Fibroblast of lung (primary cell): ENCODE measurements at places on chromosomes 7 and 10. TPM values are rescaled to one million over a fixed set of nuclear protein-coding genes. Genes with fewer than 3 reads are reported as not detected.

DNA sequence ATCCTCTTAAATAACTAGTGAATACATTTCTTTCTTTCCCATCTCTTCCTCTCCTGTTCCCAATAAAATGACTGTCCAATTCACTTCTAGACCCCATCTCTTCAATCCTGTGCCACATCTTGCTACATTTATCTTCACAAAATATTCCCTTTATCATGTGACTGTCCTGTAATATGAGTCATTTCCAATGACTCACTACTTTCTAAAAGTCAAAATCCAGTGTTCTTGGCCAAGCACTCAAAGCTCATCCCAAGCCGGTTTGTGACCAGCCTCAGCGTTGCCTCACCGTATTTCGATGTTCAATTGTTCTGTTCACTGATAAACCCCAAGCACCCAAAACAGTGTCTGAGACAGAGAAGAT is 104.7 kb downstream of the PARD3 start:
- no peak overlapping the region for H3K4me3 ChIP-seq
- no peaks in the 10 kb centered on the region for H3K27me3 ChIP-seq
- DNase-seq, result peak; percentile 74

GRCh38 chr7:64946772-64947171 is 43.7 kb downstream of the ZNF273 start:
- no peak overlapping the region for H3K4me3 ChIP-seq
- H3K4me1 ChIP-seq, result no peaks in the 10 kb centered on the region
- peaks cover 9% of the 10 kb centered on the region for H3K27me3 ChIP-seq
- H3K36me3 ChIP-seq, result no peaks in the 10 kb centered on the region
- DNase-seq, result peak; percentile 9

DNA sequence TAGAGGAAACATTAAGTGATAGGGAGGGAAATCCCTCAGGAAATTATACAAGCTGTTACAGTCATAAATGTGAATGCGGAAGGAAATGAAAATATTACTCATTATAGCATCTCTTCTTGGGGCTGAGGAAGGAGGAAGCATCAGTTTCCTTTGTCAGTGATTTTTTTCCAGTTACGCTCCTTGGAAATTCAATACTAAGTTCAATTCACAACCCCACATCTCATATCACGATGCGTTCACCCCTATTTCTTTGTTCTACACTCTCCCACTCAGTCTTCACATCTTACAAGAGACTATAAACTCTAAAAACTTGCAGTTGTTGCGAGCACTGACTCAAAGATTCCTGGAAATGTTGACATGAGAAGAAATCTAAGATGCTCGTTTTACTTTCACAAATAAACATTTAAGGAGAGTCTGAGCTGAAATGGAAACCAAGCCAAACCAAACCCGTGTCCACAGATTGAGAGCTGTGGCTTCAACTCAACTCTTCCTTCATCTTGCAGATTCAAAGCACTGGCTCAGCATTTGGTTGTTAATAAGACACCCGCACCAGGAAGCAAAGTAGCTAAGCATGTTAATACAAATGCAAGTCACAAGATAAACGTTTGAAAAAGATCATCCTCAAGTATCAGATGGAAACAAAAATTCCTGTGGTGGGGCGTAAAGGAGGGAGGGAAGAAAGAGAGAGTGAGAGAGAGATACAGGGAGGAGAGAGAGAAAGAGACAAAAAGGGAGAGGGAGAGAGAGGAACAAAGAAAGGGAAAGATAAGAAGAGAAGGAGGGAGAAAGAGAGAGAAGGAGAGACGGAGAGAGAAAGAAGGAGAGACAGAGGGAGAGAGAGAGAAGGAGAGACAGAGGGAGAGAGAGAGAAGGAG is 150.0 kb upstream of the RSU1 start:
- H3K27ac ChIP-seq, result peak overlapping the region; percentile 94
- H3K4me1 ChIP-seq, result peaks cover 22% of the 10 kb centered on the region
- no peaks in the 10 kb centered on the region for H3K36me3 ChIP-seq
- H3K27me3 ChIP-seq, result no peaks in the 10 kb centered on the region

- no peaks in the 10 kb centered on the region for H3K27me3 ChIP-seq
- H3K4me1 ChIP-seq, result no peaks in the 10 kb centered on the region
Observed at GRCh38 chr7:83608716-83609115, 40.2 kb downstream of the SEMA3E start.

DNA sequence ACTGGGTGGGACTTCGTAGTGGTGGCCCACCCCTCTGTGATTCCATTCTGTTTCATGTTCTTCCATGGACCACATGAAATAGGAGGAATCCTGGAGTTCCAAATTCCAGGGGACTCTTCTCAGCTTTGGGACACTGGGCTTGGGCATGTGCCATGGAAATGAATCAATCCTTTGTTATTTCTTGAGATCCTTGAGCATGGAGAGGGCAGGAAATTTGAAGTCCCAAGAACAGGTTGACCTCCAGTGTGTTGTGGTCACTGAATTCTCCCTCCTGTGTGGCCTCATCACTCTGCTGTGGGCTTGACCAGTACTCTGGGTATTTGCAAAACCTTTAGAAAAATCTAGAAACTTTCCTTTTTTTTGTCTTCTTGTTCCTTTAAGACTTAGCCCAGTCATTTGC is 22.7 kb downstream of the TACR2 start:
- no peak overlapping the region for H3K4me3 ChIP-seq
- H3K4me1 ChIP-seq, result peaks cover 2% of the 10 kb centered on the region
- H3K36me3 ChIP-seq, result peaks cover 13% of the 10 kb centered on the region
- H3K27ac ChIP-seq, result no peak overlapping the region
- no peaks in the 10 kb centered on the region for H3K27me3 ChIP-seq
- DNase-seq, result no peak

DNA sequence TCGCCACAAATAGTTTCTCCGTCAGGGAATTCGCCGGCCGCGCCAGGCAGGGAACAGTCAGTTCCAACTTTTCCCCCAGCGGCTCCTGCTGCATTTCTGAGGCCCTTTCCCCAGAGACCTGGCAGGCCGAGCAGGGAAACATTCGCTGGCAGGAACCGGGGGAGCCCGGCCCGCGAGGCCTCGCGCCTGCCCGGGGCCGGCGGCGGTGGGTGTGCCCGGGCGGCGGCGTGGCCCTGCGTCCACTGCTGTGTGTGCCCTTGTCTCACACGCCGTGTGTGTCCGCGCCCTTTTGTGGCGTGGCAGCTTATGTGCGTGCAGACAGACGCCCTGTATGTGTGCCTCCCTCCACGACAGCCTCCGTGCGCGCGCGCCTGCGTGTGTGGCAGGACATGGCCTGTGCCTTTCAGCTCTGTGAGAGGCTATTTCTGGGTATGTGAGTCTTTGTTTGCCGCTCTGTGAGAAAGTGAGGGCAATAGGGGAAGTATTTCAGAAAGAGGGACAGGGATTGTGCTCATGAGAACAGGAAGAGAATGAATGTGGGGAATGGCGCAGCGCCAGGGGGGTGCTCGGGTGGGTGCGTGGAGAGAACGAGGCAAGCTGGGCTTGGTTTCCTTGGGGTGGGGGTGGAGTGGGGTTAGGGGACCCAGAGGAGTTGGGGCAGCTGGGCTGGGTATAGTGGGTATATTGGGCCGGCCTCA is 689 bp upstream of the SMARCD3 start:
- peaks cover 43% of the 10 kb centered on the region for H3K4me1 ChIP-seq
- peak overlapping the region; percentile 52 for H3K27ac ChIP-seq
- H3K36me3 ChIP-seq, result no peaks in the 10 kb centered on the region
- DNase-seq, result peak; percentile 65
- peak overlapping the region; percentile 66 for H3K4me3 ChIP-seq

- H3K27me3 ChIP-seq, result no peaks in the 10 kb centered on the region
- peaks cover 12% of the 10 kb centered on the region for H3K4me1 ChIP-seq
- no peaks in the 10 kb centered on the region for H3K36me3 ChIP-seq
- H3K4me3 ChIP-seq, result no peak overlapping the region
- no peak for DNase-seq
Observed at GRCh38 chr7:466465-467191, 53.0 kb downstream of the PDGFA start.

DNA sequence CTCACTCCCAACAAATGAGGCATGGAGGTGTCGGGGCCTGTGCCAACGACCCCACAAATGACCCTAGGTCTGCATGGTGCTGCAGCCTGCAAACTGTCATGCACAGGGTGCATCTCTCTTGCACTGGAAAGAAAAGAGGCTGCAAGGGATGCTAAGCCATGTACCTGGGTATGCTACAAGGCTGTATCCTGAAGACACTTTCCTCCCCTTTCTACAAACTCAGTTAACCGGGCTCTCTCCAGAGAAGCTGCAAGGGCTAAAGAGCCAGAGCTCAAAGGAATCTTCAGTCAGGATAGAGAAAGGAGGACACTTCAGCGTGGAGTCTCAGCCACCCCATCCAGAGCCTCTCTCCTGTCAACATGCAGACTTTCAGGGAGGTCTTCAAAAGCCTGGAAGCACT is 449.0 kb downstream of the GRID1 start:
- H3K36me3 ChIP-seq, result no peaks in the 10 kb centered on the region

DNA sequence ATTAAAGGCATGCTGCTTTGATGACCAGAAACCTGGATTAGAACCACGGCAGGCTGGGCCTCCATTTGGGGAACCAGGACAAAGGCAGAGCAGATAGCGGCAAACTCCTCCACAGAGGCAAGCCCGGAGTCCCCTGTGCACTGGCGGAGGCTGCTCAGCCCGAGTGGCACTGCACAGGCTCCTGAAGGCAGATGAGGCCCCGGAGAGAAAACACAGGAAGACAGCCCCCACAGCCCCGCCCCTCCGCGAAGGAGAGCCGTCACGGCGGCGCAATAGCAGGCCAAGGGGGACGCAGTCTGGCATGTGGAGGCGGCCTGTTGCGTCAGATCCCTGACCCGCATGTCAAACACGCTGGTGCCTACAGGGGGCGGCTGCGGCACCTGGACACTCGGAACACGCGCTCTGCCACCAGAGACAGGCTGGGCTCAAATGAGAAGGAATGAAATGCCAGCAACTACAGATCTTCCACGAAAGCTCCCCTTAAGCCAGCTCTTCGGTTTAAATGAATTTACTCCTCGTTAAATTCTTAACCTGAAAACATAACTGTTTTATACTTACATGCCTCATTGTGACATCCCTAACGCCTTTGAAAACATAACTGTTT is 128.5 kb downstream of the MAD1L1 start:
- no peaks in the 10 kb centered on the region for H3K36me3 ChIP-seq
- no peak overlapping the region for H3K4me3 ChIP-seq
- peak overlapping the region; percentile 53 for H3K27ac ChIP-seq

DNA sequence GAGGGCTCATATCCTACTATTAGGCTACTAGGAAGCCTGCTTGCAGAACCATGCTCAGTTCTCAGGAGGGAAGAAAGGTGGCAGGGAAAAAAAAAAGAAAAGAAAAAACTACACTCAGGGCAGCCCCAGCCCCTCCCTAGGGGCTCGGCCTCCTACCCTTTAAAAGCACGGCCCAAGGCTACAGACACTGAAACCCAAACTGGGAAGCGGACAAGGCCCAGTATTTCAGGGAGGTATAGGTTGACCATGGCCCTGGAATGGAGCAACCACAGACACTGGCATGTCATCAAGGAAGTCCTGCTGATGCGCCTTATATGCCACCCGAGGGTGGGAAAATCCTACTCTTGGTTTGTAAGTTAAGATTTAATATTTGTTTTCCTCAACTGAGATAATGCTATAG is 50.8 kb downstream of the DLG5 start:
- H3K27me3 ChIP-seq, result no peaks in the 10 kb centered on the region
- H3K36me3 ChIP-seq, result no peaks in the 10 kb centered on the region
- peaks cover 2% of the 10 kb centered on the region for H3K4me1 ChIP-seq
- no peak overlapping the region for H3K27ac ChIP-seq

DNA sequence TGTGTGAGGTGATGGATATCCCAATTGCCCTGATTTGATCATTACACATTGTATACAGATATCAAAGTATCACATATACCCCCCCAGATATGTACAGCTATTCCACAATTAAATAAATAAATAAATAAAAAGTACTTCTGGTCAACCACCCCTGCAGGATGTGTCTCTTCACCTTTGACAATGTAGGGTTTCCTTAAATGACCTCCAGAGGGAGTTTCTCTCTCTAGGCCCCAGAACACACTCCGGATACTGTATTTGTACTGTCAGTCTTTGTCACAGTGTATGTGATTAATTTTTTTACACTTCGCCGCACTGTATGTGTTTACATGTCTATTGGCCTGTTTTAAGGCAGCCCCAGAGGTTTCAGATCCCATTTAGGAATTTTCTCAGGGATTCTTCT is 123.6 kb downstream of the ADCYAP1R1 start:
- no peaks in the 10 kb centered on the region for H3K27me3 ChIP-seq
- no peak overlapping the region for H3K4me3 ChIP-seq
- no peaks in the 10 kb centered on the region for H3K36me3 ChIP-seq
- H3K27ac ChIP-seq, result no peak overlapping the region
- DNase-seq, result no peak
- H3K4me1 ChIP-seq, result no peaks in the 10 kb centered on the region

DNA sequence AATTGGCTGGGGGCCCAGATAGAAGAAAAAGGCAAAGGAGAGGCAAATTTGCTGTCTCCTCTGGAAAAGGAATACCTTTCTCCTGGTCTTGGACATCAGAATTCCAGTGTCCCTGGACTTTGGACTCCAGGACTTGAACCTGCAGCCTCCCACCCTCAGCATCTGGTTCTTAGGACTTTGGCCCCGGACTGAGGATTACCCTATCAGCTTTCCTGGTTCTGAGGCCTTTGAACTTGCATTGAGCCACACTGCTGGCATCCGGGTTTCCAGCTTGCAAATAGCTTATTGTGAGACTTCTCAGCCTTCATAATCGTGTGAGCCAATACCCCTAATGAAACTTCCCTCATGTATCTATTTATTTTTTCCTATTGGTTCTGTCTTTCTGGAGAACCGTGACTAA is 68.3 kb downstream of the DNAH11 start:
- no peak for DNase-seq
- no peak overlapping the region for H3K4me3 ChIP-seq
- H3K27ac ChIP-seq, result no peak overlapping the region
- H3K4me1 ChIP-seq, result no peaks in the 10 kb centered on the region
- H3K36me3 ChIP-seq, result no peaks in the 10 kb centered on the region

GRCh38 chr7:108093851-108094331 is 36.3 kb downstream of the LAMB4 start:
- peak; percentile 48 for DNase-seq
- peak overlapping the region; percentile 83 for H3K27ac ChIP-seq
- no peaks in the 10 kb centered on the region for H3K27me3 ChIP-seq

DNA sequence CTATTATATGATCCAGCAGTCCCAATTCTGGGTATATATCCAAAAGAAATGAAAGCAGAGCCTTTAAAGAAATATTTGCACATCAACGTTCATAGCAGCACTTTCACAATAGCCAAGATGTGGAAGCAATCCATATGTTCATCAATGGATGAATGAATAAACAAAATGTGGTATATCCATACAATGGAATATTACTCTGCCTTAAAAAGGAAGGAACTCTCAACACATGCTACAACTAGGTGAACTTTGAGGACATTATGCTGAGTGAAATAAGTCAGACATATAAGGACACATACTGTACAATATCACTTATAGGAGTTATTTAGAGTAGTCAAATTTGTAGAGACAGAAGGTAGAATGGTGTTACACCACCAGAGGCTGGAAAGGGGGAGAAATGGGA is 28.0 kb upstream of the ADRB1 start:
- no peaks in the 10 kb centered on the region for H3K36me3 ChIP-seq
- no peak overlapping the region for H3K4me3 ChIP-seq
- H3K27me3 ChIP-seq, result no peaks in the 10 kb centered on the region
- no peak for DNase-seq
- H3K27ac ChIP-seq, result no peak overlapping the region

Gene EPDR1
- polyA plus RNA-seq, result 17.4 and 21.5 TPM in 2 replicates

Gene OR2A14
- polyA plus RNA-seq, result not detected in 2 replicates

Gene ERVW-1
- not detected in 2 replicates for polyA plus RNA-seq

Gene TFPI2
- 57.6 and 76.0 TPM in 2 replicates for polyA plus RNA-seq

Gene PODXL
- 0.27 and 0.86 TPM in 2 replicates for polyA plus RNA-seq

Gene NYAP1
- 0.09 and 0.18 TPM in 2 replicates for polyA plus RNA-seq

Gene HTR5A
- polyA plus RNA-seq, result not detected in 2 replicates
